ENCODE measurements at places on chromosomes 11 and 22.

DNA sequence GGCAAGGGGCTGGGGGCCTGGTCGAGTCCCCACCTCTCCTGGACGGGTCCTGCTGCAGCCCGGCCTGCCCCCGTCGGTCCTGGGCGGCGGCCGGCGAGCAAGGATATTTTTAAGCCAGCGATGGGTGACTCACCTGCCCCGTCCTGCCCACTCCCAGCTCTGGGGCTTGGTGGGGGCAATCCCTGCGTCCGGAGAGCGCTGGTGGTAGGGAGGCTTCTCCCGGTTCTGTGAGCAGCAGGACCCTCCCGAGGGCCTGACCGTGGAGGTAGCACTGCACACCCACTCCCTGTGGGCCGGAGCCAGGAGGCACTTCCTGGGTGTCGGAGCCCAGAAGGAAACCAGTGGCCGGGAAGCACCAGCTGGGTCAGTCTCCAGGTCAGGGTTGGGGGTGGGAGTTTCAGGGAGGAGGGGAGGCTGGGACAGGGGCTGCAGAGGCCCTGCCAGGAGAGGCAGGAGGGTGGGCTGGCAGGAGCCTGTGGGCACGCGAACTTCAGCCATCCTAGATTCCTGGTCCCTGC lies 467 bp downstream of the EPS8L2 start:
- no peak for DNase-seq

- DNase-seq: no peak
Observed at GRCh38 chr11:125903711-125904659, at the start of gene DDX25. DDX25 (plus strand) TSS chr11:125904508; CDS start chr11:125904518, 10 bp downstream.

GRCh38 chr22:37100589-37101127 lies 8.9 kb downstream of the TMPRSS6 start:
- DNase-seq: no peak

DNA sequence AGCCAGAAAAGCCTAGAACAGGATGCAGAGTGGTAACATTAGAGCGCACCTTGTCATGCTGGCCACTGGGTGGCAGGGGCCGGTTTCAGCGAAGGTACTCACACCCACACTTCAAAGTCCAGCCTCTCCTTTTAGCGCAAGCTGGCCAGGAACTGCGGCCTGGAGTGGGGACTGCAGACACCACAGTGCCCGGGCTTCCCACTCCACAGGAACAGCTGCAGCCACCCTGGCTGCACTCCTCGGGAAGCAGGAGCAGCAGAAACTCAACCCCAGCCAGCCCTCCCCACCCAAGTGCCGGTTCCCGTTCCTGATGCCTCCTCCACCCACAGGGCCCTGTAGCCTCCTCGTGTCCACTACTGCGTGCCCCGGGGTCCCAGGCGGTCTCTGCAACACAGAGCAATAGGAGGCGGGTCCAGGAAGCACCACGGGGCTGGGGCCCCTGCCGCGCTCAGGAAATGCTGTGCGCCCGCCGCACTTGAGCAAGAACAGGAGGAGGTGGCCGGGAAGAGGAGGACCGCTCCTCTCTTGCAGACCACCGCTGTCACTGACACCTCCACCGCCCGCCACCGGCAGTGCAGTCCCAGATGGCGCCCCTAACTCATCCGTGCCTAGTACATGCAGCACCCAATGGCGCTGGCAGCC lies 2.2 kb downstream of the RFPL2 start:
- DNase-seq: no peak

DNA sequence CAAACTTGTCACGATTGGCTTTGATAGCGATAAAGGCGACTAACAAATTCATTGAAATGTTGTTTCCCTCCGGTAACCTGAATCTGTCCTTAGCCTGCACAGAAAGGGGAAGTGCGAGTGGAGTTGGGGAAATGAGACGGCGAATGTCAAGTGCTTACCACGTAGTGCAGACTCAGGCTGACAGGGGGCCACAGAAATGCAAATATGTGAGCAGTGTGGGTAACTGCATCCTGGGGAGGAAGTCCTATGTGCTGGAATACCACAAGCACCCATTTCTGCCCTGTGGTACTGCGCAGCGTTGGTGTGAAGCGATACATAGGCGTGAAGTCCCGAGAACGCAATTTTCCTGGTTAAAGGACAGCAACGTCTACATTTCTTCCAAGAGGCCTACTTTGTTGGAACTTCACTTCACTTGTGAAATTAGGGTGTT lies 869 bp upstream of the EIF4ENIF1 start:
- DNase-seq: no peak

- no peak for DNase-seq
Observed at GRCh38 chr22:46043816-46044620, 67.1 kb upstream of the WNT7B start.

- no peak for DNase-seq
Observed at GRCh38 chr11:11311169-11311568, 41.9 kb downstream of the CSNK2A3 start.

GRCh38 chr11:62124186-62125113 lies 639 bp downstream of the INCENP start:
- DNase-seq: no peak

DNA sequence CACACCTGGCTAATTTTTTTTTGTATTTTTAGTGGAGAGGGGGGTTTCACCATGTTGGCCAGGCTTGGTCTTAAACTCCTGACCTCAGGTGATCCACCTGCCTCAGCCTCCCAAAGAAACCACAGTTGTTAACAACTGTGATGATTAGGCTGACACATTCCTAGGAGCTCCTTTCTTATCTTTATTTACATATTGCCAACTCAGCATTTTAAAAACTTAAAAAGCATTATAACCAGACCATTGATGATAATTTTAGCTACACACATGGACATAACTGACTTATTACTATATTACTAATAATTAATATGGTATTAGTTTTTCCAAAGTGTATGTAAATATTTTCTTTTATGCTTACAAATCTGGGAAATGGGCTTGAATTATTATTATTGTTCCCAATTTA lies 82.9 kb upstream of the FAT3 start:
- no peak for DNase-seq

DNA sequence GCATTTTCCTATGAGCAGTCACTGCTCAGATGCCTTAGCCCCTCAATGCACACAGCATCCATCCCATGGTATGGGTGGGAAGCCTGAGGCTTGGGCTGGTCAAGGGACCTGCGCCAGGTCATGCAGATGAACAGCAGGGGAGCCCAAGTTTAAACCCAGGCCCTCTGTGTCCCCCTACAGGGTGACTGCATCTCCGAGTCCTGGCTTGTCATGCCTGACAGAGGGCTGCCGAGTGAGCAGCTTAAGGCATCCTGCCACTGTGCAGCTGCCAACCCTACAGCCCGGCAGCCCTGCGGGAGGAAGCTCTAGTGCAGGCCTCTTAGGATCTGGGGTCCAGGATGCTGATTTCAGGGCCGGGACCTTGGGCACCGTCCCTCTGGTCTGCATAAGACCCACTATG lies 10.0 kb downstream of the IL2RB start:
- DNase-seq: no peak

GRCh38 chr11:102138670-102139069 lies 28.4 kb downstream of the YAP1 start:
- DNase-seq: no peak

GRCh38 chr11:122363296-122363695 lies 247.3 kb upstream of the BLID start:
- no peak for DNase-seq

DNA sequence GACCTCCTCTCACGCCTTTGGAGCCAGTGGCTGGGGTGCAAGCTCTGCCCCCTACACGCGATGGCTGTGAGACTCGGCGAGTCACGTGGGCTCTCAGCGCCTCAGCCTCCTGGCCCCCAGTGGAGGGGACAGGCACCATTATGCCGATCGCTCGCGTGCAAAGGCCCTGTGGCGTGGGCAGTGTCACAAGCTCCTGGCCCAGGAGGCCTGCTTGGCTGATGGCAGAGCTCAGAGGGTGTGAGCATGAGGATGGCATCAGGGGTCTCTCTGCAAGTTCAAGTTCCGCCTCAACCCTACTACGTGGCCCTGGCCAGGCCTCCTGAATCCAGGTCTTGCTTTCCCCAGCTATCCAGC lies 90.8 kb upstream of the KCNQ1OT1 start:
- DNase-seq: no peak

- no peak for DNase-seq
Observed at GRCh38 chr11:47340010-47340409, 12.5 kb downstream of the MYBPC3 start.

DNA sequence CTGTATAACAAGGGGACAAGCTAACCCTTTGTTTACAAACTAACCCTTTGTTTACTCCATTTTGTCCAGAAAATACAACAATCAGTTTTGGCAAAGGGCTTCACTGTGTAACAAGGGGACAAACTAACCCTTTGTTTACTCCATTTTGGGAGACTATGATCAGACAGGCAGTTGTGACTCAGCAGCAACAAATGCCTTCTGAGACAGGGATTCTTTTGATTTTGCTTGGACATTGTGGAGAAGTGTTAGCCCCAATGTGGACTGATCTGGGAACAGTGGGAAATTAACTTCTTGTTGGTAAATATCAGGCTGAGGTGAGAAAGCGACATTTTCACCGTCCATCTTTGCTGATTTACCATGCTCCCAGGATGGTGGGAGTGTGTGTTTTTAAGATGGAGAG lies 983 bp downstream of the EHF start:
- DNase-seq: no peak

DNA sequence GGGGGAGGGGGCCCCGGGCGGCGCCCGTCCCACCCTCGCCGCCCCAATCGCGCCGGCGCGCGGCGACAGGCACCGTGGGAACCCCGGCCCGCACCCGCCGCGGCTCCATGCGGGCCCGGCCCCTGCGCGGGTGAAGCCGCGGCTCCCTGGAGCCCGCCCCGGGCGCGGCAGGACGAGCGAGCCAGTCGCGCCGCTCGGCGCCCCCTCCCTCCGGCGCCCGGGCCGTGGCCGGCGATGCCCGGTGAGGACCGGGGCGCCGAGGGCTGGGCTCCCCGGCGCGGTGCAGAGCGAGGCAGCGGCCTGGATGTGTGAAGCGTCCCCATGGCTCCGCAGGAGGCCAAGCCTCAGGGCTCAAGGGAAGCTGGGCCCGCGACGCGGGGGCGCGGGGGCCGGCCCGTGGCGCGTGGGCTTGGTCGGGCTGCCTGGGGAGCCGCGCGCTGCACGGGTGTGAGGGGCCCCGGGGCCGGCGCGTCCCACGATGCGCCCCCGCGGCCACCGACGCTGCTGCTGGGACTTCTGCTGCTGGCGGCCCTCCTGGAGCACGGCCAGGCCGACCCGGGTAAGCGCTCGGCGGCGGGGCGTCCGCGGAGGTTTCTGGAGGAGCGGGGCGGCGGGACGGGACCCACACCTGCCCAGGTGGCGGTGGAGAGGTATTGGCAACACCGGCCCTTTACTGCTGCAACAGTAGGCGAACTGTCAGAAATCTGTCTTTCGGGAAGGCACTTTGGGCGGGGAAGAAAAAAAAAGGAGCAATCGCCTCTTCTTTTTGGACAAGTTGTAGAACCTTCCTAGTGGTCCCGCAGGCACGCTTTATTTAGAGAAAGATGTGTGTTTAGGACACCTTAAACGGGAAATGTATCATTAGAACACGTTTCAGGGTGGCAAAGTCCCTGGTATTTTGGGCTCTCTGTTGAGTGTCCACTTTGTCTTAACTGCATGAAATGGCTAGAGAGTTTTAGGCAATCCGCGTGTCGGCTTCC lies 119.4 kb downstream of the HIPK3 start:
- no peak for DNase-seq

DNA sequence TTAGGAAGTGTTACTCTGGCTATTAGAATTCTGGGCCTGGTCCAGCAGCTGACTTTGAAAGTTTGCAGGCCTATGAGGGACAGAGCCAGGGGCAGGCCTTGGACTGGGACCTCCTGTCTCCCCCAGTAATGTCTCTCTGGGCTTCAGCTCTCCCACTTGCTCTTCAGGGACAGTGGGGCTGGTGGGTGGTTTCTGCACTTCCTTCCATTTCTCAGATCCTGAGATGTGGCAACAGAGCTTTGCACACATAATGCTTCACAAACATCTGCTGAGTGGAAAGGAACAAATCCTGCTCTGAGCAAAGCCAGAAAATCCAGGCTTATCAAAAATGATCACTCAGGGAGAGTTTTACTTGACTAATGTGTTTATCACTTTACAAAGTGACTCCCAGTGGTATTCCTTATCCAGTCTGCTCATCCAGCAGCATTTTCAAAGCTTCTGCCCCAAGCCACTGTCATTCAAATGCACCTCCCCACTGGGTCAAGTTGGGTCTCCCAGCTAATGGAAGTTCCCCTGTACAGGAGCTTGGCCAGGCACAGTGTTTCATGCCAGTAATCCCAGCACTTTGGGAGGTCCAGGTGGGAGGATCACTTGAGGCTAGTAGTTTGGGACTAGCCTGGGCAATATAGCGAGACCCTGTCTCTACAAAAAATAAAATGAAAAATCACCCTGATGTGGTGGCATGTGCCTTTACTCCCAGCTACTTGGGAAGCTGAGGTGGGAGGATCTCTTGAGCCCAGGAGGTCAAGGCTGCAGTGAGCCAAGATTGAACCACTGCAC lies 13.5 kb upstream of the OSBP2 start:
- no peak for DNase-seq

- DNase-seq: no peak
Observed at GRCh38 chr22:25545146-25545545, 19.3 kb upstream of the GRK3 start.

DNA sequence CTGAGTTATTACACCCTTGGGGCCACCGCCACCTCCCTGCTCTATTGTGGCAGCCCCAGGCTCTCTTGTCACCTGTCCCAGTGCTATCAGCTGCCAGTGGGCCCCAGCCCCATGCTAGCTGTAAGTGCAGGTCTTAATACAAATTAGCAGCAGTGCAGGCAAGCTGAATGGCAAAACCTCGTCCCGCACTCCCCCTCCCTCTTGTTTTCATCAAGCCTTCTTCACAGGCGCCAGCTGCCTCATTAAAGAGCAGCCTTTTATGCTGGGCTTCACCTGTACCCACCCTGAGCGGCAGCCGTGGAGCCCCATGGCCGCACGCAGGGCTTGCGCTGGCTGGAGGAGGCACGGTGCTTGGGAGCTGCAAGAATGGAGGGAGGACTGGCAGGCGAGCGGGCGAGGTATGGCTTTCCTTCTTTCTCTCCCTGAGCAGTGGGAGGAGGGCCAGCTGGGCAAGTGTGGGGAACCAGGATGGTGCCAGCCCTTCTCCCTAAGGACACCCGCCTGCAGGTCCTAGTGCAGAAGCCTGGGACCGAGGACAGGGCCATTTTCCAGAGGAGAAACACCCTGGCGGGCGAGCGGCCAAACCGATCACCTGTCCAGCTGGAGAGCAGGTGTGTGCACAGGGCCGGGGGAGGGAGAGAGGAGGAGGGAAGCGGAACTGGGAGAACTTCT lies 70.7 kb downstream of the FLI1 start:
- DNase-seq: no peak

DNA sequence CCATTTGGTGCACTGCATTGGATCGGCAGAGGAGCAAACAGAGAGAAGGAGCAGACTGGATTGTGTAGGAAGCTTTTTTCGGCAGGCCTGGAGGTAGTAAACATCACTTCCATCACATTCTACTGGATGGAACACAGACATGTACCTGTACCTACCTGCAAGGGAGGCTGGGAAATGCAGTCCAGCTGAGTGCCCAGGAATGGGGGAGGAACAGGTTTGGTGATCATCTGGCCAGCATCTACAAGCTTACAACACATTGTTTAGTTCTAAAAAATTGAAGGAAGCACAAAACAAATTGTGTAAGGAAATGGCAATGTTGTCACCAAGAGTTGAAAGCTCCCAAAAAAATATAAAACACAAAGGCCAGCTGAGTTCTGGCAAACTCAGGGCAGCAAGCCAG lies 19.1 kb downstream of the SMIM38 start:
- DNase-seq: no peak

DNA sequence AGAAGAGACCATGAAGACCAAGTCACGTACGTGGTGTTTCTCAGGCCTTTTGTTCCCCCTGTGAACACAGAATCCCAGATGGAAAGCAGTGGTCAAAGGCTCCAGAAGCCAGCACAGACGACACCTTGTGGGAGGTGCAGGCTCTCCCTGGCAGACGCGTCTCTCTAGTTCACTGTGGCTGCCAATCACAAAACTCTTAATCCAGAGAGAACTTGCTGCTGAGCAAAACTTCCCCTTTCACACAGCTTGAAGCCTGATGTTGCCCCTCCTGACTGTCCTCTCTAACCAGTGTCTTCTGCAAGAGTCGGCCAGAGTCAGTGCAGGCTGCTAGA lies 67.1 kb downstream of the PIWIL3 start:
- no peak for DNase-seq
